IPS DF 6.9 (cell line): ENCODE measurements at places on chromosomes 3 and 15.
A peak's percentile ranks its signal among the peaks of the same experiment; 100 is the strongest.

DNA sequence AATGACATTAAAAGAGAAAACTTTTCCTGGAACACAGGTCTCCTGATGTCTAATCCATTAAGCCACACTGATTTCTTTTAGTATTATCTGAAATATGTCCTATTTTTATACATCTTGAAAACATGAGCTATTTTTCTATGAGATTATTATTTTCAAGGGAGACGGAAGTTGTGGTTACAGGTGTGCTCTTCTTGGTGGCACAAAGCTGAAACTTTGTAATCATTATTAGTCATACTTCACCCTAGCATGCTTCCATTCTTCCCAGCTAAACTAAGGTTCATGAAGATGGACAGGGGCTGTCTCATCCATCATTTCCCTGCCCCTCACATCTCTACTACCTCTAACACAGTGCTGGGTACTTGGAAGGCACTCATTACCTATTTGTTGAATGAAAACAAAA, 85.6 kb upstream of the POU1F1 start:
- no peak for DNase-seq

DNA sequence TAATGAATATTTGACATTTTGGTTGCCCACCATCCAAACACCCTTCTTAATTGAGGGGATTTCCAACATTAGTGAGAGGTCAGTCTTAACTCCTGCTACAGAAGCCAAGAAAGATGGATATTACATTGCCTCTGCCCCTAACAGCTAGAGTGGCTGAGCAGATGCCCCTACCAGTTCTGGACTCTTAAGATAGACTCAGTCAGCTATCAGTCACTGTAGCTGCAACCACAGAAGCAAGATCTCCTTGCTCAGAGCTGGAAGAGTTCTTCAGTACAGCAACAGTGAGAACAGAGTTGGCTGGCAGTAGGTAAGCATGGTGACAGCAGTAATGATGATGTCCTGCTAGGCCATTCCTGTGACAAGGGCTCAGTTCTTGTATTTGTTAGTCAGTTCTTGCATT, 29.4 kb upstream of the TNFSF10 start:
- no peak for DNase-seq

DNA sequence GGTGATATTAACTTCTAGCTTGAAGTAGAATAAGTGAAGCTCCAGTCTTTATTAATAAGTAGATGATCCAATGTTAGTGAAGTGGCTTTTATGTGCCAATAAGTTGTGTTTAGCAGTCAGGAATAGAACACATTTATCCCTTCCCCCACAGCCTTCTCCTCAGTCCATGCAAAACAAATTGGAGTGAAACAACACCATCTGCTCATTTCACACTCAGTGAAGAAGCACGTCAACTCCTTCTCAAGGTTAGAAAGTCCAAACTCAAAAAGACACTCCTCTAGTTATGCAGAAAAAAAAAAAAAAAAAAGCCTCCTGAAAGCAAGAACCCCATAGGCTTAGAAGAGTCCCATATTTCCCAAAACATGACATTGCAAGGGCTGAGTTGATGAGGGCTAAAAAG, 18.0 kb upstream of the NEO1 start:
- DNase-seq: no peak

GRCh38 chr3:122586098-122586497, 8.6 kb downstream of the PARP15 start:
- DNase-seq: no peak

GRCh38 chr15:38406436-38406835, 47.5 kb upstream of the FAM98B start:
- DNase-seq: no peak

GRCh38 chr3:24680214-24680967, 185.7 kb upstream of the THRB start:
- no peak for DNase-seq

- DNase-seq: no peak
Observed at GRCh38 chr3:105752791-105753415, 115.9 kb downstream of the CBLB start.

DNA sequence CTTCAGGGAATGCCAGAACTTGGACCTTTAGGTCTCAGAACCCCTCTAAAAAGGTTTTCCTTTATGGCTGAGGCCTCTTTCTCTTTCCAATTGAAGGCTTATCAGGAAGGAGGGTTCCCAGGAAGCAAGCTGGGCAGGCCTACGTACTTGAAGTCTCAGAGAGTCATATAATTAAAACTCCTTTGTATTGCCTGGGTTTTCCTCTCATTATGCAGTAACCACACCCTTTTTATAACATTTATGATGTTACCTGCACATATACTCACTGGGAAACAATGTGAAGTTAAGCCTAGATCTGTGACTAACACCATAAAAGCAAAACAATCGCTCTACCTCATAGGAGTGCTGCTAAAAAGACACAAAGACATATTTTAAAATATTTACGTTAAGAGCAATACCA, 27.3 kb downstream of the SERP1 start:
- no peak for DNase-seq

DNA sequence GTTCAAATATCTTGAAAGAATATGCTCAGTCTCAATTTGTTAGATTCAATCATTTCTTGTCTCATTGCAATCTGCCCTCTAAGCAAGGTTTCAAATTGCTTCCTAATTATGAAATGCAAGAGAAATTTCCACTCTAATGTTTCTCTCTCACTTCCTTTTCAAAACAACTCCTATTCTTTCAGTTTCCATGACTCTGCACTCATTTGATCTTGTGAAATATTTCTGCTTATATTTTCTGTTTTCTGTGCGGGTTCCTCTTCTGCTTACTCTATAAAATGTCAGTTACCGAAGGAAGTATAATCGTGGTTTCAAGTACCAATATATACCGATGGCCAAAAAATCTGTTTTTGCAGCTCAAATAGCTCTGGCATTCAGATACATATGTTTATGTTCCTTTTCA, 521.9 kb upstream of the NAALADL2 start:
- no peak for DNase-seq

DNA sequence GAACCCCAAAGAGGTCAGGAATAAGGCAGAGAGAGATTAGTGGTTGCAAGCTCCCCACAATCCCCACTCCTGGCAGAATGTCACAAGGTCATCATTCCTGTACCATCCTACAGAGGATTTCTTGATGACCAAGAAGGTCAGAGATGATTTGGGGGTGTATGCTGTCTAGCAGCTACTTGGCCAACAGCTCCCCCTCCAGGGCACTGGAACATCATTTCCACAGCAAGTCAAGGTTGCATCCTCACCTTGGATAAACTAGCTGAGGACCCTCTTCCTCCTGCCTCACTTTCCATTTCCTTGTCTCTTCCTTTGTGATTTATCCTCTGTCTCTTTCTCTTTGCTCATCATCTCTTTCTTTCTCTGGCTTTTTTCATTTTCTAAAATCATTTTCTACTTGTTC, 106.3 kb downstream of the PROS1 start:
- DNase-seq: no peak

- DNase-seq: no peak
Observed at GRCh38 chr3:23900744-23901143, 16.0 kb downstream of the NKIRAS1 start.

GRCh38 chr15:66740802-66741201, 38.8 kb downstream of the SMAD6 start:
- DNase-seq: no peak

DNA sequence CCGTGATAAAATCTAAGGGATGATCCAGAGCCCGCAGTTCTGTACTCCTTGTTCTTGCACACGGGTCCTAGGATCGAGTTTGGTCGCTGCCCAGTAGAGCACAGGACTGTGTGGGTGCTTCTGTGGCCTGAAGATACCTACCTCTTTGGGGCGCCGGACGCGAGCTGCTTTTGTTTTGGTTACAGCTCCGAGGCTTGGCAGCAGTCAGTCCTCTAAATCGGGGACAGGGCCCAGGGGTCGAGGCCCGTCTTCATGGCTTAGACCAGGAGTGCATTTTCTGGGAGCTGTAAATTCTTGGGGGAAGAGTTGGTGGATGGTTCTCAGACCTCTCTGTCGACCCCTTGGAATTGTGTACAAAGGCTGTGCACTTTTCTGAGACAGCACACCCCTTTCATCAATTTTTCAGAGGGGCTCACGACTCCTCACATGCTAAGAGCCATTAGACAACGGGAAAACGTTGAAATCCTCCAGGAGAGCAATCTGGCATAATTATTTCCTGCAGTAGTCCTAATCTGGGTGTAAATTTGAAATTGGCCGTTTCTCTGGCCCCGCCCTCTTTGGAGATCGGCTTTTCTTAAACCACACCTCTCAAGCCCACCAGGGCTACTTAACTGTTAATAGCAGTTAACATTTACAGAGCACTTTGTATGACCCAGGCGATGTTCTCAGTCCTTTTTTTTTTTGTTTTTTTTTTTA, 928 bp downstream of the CEP97 start:
- no peak for DNase-seq

GRCh38 chr3:53147151-53147902, 13.7 kb upstream of the PRKCD start:
- DNase-seq: no peak

- no peak for DNase-seq
Observed at GRCh38 chr3:9793161-9793781, 389 bp downstream of the ARPC4 start.

DNA sequence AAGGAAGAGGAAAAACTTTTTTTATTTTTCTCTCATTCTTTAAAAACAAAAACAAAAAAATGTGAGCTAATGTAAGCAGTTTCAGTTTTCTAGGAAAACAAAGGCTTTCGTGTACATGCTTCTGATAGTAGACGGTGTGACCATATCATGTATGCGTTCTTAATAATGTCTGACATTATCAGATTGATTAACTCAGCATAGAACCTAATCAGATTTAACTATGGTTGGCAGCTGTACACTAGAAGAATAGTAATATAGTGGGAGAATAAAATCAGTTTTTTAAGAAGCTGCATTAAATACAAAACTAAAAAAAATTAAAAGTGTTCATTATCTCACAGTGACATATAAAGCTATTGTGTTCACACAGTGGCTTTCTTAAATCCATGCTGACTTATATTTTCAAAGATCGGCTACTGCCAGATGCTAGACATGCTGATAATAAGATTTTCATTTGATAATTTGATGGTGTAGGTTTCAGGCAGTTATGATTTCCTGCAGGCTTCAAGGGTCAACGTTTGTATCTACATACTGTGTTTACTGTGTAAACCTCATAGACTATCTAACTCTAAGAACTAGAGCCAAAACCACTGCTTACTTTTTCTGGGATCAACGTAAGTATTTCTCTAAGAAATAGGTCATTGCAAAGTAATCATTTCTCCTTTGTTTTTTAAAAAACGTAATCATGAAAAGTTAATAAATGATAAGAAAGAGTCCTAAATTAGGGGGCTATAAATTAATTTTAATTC, 74.0 kb downstream of the UBE2E2 start:
- no peak for DNase-seq

GRCh38 chr3:122800031-122800430, 5.2 kb downstream of the SLC49A4 start:
- no peak for DNase-seq

DNA sequence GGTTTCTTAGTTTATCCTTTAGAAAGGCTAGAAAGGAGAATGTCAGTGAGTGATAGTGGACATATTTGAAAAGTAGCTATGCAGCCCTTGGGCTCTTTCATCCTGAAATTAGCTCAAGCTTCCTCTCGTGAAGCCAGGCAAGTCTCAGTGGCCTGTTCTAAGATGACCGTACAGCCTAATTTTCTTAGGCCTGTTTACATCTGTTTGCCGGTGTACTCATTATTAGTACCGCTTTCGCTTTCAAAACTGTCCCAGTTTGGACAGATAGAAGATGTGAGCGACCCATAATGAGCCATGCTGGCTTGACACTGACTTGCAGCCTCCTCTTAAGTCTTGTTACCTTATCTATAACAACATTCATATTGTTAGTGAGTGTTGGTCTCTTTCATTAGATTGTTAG, 5.7 kb upstream of the ARL14 start:
- DNase-seq: no peak

DNA sequence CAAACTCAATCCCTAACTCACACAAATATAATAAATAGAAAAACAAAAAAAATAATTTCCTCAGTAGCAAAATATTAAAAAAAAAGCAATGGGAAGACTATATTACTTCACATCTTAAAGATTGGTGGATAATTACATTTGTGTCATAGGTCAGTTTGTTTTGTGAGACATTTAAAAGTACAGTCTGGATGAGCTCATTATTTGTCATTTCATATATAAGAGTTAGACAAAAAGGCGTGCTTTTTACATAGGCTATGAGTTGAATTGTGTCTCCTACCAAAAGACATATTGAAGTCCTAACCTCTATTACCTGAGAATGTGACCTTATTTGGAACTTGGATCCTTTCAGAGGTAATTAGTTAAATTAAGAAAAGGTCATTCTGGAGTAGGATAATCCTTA, 710.1 kb upstream of the CBLB start:
- no peak for DNase-seq

DNA sequence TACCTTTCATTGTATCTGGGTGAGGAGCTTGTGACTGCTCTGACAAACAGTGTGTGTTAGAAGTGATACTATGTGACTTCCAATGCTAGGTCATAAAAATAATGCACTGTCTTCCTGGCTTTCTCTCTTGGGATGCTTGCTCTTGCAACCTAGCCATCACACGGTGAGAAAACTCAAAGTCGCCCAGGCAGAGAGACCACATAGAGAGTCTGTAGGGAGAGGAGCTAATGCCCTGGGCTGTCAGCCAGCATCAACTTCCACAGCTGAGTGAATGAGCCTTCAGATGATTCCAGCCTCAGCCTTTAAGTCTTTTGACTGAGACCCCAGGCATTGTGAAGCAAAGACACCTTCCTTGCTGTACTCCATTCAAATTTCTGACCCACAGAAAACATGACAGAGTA, 220.6 kb upstream of the SGO1 start:
- DNase-seq: no peak

DNA sequence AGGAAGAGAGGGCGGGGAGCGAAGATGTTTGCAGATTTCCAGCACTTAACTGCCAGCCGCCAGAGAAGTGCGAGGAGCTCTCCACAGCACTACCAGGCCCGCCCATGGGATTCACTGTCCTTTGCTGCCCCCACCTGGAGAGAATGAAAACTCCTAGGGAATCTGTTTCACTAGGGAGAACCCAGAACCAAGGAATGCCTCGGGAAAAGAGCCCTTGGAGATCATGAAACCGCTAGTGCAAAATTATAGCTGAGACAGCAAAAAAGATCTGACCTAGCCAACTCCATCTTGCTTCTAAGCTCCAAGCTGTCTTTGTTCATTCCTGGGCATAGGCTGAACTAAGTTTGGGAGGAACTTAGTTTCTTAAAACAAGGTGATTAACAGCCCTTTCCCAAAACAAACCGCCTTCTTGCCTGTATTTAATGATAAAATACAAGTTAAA, 82.6 kb upstream of the GCNT3 start:
- peak; percentile 74 for DNase-seq

- no peak for DNase-seq
Observed at GRCh38 chr3:17243621-17244020, 358.9 kb downstream of the PLCL2 start.

DNA sequence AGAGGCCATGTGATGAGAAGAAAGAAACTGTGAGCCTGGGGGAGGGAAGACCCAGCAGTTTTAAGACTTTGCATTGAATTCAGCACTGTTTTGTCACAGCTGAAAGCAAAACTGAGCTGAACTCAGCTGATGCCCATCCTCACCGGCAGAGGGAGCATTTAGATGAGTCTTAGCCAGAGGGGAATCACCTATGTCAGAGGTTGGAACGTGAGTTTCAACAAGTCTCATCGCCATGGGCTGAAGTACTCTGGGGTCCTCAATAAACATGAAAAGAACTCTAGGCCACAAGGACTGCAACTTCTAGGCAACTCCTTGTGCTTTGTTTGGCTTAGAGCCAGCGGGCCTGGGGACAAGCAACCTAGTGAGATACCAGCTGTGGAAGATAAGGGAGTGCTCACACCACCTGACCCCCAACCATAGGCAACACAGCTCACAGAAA, 324.5 kb downstream of the TBL1XR1 start:
- DNase-seq: peak; percentile 63

GRCh38 chr3:168260859-168261258, 165.1 kb upstream of the GOLIM4 start:
- no peak for DNase-seq
